ENCODE measurements at places on chromosomes 5 and 9. TPM values are rescaled to one million over a fixed set of nuclear protein-coding genes. Genes with fewer than 3 reads are reported as not detected.

PCDHGA4 gene
- total RNA-seq: 5.7 TPM

TMEM171 gene
- total RNA-seq: 0.59 TPM

KIF12 gene
- total RNA-seq: not detected

CDH9 gene
- total RNA-seq: not detected

GRCh38 chr5:36741128-36741527 lies 134.7 kb downstream of the SLC1A3 start:
- no peaks in the 10 kb centered on the region for H3K4me1 ChIP-seq
- no peaks in the 10 kb centered on the region for H3K36me3 ChIP-seq
- no peak overlapping the region for H3K27ac ChIP-seq
- H3K4me3 ChIP-seq: no peak overlapping the region

DNA sequence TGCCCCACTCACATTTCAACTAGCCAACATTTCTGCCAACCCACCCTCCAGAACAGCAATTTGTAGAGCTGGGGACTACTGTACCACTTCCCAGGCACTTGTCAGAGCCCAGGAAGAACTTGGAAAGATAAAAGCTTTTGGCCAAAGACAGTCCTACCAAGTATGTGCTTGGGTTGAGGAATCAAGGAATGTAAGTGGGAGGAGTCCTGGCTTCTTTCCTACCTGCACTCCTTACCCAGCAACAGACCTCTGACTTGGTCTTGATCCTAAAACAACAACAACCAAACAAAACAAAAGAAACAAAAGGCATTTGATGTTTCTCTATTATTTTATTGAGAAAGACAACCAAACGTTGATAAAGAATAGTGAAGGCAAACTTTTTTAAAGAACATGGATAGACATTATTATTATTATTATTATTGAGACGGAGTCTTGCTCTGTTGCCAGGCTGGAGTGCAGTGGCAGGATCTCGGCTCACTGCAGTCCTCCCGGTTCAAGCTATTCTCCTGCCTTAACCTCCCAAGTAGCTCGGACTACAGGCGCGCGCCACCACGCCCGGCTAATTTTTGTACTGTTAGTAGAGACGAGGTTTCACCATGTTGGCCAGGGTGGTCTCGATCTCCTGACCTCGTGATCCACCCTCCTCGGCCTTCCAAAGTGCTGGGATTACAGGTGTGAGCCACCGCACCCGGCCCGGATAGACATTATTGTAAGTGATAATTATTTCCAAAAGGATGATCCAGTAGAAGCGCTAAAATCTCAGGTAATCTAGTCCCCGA lies 33.5 kb downstream of the ANXA2R start:
- H3K27ac ChIP-seq: peak overlapping the region; percentile 78
- H3K4me3 ChIP-seq: peak overlapping the region; percentile 47
- no peaks in the 10 kb centered on the region for H3K4me1 ChIP-seq
- peaks cover 24% of the 10 kb centered on the region for H3K27me3 ChIP-seq

DNA sequence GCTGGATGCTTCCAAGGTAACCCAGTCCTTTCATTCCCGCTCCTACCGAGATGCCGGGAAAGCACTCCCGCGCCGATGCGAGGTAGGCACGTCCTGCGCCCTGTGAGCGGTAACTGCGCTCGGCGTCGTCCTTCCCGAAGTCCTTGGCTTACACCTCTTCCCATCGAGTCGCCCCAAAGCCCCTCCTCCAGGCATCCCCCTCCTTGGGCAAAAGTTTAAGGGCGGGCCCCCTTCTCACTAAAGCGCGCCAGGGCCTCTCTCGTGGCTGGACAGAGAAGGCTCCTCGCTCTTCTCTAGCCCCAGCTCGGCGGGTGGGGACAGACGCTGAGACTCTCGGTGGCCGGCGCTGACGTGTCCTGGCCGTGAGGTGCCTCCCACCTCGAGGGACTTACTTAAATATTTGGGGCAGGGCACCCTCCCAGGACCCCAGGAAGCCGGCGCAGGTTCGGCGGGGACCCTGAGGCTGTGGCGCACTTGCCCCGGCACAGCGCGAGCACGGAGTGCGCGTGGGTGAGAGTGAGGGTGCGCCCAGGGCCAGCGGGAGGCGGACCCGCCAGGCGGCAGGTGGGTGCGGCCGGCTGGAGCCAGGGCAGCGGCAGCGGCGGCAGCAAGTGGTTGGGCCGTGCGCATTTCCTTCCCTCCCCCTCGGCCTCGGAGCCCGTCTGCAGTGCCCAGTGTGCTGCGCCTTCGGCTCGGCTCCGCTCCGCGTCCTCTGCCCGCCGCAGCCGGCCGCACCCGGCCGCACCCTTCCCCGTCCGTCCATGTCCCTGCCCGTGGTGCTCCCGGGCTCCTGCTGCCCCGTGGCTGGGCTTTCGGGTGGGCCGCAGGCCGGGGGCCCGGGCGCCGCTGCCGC lies at the start of gene ENTREP1:
Gene ENTREP1, plus strand, starts transcription at position 667 of the 853 bp plus-strand sequence. Its CDS starts 95 bp downstream, at position 762.
- peak within 1 kb of the TSS; percentile 61 for H3K4me3 ChIP-seq
- H3K4me1 ChIP-seq: no peaks in the 10 kb centered on the region
- no peaks in the 10 kb centered on the region for H3K36me3 ChIP-seq
- no peaks in the 10 kb centered on the region for H3K27me3 ChIP-seq
- DNase-seq: no peak

GRCh38 chr5:89418407-89419085 lies 535.6 kb upstream of the MEF2C start:
- no peaks in the 10 kb centered on the region for H3K36me3 ChIP-seq
- no peaks in the 10 kb centered on the region for H3K27me3 ChIP-seq
- no peak for DNase-seq

- H3K27me3 ChIP-seq: no peaks in the 10 kb centered on the region
- no peaks in the 10 kb centered on the region for H3K4me1 ChIP-seq
- H3K36me3 ChIP-seq: no peaks in the 10 kb centered on the region
These were observed 76.9 kb upstream of the CDH6 start for GRCh38 chr5:31116466-31117031.

PTGDS gene
- 1,799 TPM for total RNA-seq

GFI1B gene
- not detected for total RNA-seq

DNA sequence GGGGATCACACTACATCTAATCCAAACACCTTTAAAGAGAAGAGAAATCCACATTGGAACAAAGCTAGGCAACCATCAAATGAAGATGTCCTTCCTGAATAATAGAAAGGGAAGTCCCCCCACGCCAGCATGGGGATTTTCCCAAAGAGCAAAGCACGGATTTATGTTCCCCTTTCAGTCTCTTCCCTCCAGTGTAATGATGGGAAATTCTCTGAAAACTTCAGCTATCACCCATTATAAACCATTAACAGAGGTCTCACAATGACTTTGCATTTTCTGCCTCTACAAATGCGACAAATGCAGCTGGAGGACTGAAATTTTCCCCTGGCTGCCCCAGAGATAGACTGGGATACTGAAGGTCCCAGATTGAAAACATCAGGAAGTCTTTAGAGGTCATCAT lies 368.7 kb downstream of the EFNA5 start:
- no peaks in the 10 kb centered on the region for H3K4me1 ChIP-seq
- H3K27ac ChIP-seq: no peak overlapping the region
- no peak for DNase-seq
- no peaks in the 10 kb centered on the region for H3K36me3 ChIP-seq

DNA sequence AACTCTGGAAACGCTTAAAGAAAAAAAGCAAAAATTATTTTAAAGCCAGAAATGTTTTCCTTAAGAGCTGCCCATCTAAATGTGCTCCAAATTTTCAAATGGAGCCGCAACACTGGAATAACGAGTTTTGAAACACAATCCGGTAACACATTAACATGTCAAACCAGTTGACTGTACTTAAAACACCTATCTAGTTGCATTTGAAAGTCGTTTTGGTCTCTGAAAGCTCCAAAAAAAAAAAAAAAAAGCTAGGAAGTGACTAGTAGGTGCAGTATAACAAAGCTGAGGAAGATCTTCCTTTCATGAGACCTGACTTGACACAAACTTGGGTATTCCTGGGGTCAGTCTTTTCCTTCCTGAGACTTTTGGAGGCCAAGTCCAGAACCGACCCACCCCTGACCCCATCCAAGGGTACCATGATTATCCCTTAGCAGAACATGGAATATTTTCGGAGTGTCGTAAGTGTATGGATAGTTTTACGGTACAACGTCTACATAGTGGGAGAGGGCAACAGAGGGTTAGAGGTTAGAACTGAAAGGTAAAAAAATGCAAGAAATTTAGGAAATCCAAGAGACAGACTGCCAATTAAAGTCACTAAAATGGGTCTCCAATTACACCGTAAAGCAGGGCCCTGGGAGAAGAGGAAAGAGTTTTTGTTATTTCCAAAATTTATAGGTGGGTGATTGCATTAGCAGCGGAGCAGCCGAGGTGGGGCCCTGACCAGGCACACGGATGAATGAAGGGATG lies 812 bp downstream of the CETN3 start:
- no peaks in the 10 kb centered on the region for H3K27me3 ChIP-seq
- H3K4me3 ChIP-seq: peak overlapping the region; percentile 86
- H3K4me1 ChIP-seq: peaks cover 13% of the 10 kb centered on the region
- DNase-seq: no peak
- H3K36me3 ChIP-seq: no peaks in the 10 kb centered on the region
- H3K27ac ChIP-seq: peak overlapping the region; percentile 98

DNA sequence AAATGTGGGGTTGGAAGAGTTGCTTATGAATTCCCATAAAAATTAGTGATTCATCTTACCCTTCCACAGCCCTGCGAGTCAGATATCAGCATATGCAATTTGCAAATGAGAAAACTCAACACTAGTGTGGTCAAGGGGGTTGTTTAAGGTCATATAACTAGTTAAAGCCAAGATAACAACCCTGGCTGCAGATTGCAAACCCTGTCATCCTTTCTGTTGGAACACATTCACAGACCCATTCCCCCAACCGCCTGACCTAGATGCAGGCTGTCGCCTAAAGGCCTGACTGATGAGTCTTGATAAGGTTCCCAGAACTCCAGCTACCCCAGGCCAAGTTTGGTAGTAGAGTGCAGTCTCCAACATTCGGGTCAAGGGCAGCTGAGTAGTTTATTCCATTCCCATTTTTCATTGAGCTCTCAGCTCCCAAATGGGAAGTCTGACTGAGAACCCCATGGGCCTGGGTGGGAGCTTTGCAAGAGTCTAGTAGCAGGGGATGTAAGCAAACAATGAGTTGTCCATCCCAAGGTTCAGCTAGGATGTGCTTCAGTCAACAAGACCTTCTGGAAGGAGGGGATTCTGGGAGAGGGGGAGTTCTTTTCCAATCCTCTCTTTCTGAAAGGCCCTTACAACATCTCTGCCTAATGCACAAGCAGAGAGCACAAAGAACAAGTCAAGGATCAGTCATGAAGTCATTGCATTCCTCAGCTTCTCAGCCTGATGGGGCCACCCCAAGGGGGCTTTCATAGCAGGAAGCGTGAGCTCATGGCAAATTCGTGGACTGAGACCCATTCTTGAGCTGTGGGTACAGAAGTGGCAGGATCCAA lies 40.3 kb downstream of the ADAM19 start:
- no peak overlapping the region for H3K4me3 ChIP-seq
- H3K4me1 ChIP-seq: no peaks in the 10 kb centered on the region
- no peaks in the 10 kb centered on the region for H3K27me3 ChIP-seq
- H3K27ac ChIP-seq: peak overlapping the region; percentile 79
- H3K36me3 ChIP-seq: peaks cover 22% of the 10 kb centered on the region
- DNase-seq: peak; percentile 73

GRCh38 chr5:109164001-109164400 lies 245.8 kb downstream of the PJA2 start:
- no peak overlapping the region for H3K4me3 ChIP-seq
- no peaks in the 10 kb centered on the region for H3K4me1 ChIP-seq
- no peaks in the 10 kb centered on the region for H3K36me3 ChIP-seq
- H3K27ac ChIP-seq: no peak overlapping the region
- H3K27me3 ChIP-seq: no peaks in the 10 kb centered on the region
